ENCODE measurements at places on chromosomes 12 and 14.
A peak's percentile ranks its signal among the peaks of the same experiment; 100 is the strongest.

- DNase-seq = no peak
Observed at GRCh38 chr12:108313606-108314351, 25.3 kb downstream of the CMKLR1 start.

- DNase-seq = peak; percentile 29
Observed at GRCh38 chr12:46983959-46984841, 95.2 kb upstream of the PCED1B start.

DNA sequence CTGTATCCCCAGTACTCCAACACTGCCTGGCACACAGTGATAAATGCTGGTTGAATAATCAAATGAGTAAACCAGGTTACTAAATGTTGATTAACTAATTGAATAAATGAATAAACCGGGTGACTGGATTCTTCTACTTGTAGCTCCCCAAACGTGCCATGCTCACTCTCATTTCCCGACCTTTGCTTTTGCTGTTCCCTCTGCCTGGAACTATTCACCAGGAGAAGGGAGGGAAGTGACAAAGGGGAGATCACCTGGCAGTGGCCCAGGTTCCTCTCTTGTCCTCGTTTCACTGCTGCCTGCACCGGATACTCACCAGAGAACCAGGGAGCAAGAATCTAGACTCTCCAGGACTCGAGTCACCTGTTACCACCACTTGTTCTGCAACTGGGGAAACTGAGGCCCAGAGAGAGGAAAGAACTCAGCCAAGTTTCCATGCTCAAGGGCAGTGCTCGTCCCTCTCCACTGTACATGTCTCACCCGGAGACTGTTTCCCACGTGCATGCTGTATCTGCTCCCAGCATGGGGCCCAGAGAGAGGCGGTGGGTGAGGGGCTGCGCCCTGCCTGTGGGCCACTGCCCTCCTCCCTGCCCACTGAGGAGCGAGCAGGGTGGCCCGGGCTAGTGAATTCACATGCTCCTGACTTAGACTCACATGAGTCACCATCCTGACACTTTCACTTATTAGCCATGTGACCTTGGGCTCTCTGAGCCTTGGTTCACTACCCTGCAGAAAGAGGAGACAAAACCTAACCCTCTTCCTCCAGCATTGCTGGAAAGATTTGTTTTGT lies 17.7 kb upstream of the POP5 start:
- DNase-seq = no peak

DNA sequence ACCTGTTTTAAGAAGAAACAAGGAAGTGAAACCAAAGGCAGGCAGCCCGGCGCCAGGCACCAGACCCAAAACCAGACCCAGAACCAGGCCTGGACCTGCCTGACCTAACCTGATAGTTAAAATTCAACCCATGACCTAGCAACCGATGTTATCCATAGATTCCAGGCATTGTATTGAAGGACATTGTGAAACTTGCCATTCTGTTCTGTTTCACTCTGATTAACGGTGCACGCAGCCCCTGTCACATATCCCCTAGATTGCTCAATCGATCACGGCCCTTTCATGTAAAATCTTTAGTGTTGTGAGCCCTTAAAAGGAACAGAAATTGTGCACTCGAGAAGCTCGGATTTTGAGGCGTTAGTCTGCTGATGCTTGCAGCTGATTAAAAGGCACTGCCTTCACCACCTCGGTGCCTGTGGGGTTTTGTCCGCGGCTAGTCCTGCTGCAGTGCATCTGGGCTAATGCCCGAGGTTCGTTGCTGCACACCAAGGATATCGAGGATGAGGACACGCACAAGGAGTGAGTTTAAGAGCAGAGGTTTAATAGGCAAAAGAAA lies 262.5 kb upstream of the TMEM132C start:
- DNase-seq = no peak

- no peak for DNase-seq
Observed at GRCh38 chr12:31772685-31773222, 43.9 kb upstream of the AMN1 start.

DNA sequence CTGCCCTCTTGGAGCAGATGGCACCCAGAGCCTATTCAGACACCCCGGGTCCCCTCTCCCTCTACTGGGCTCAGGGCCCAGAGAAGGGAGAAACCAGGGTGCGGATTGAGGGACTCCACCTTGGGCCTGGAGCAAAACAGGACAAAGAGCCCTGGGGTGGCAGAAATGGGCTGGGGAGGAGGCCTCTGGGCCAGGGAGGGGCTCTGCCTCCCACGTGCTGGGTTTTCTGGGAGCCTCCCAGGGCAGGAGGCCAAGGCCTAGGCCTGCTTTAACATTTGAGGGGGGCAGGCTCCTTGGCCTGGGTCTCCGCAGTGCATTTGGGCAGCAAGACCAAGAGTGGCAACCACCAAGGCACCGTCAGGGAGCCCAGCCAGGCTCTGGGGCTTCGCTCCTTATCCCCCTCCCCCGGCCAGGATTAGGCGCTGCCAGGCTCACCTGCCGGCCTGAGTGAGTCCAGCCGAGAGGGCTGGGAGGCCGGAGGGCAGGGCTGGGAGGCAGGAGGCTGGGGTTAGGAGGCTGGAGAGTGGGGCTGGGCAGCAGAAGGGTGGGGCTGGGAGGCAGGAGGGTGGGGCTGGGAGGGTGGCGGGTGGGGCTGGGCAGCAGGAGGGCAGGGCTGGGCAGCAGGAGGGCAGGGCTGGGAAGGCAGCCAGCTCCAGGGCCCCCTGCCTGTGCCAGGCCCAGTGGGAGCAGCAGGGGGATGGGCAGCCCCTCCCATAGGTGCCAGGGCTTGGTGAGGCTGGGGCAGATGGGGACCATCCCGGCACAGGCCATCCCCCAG lies 101.8 kb upstream of the EIF5 start:
- DNase-seq = no peak

- DNase-seq = no peak
Observed at GRCh38 chr12:65619018-65619417, 205.3 kb upstream of the HMGA2 start.

- no peak for DNase-seq
Observed at GRCh38 chr12:76219806-76220205, 128.4 kb downstream of the BBS10 start.

GRCh38 chr12:81668475-81668874 lies 90.7 kb downstream of the PPFIA2 start:
- DNase-seq = no peak

DNA sequence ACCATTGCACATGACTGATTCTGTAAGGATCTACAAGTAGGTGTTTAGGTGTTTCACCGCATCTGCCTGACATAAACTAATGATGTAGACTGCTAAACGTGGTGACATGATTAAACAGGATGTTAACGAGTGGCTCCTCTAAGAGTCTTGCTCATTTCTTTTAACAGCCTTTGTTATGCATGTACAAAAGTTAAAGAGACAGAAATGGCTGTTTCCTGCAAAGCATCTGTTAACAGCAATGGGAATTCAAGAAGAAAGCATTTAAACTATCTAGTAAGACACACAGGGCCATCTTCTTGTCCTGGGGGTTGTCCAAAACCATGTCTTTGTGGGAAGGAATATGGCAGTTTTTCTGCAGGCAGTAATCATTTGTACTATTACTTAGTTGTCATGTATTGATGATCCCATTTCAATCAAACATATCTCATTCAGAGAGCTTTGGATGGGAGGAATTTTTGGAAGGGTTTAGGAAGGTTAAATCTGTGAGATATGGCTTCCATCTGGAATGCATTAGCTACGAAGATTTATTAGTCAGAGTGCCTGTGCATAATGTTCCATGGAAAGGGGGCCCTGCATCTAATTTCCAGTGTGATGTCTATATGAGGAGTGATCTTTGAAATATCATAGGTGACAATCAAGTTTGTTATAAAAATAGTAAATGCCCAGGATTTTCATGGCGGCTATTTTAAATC lies 495.1 kb downstream of the EGLN3 start:
- DNase-seq = no peak

DNA sequence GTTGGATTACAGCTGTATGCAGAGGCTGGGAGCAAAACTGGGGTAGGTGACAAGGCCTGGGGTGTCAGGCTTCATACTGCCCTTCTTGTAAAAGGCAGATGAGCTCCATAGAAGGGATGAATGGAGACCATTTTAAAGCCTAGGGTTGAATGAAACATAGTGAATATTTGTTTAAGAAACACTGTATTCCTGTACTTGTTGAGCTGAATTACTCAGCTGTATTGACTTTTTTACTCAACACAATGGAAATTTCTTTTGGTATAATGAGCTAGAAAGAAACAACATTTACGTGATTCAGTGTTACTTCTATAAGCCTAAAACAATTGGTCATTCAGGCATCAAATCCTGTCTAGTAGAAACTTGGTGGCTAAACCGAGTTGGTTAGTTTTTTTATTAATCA lies 14.1 kb downstream of the ATP6V0A2 start:
- no peak for DNase-seq

GRCh38 chr12:2681450-2682205 lies 113.1 kb upstream of the FKBP4 start:
- no peak for DNase-seq
